ENCODE measurements at places on chromosomes 7 and 10.
A peak's percentile ranks its signal among the peaks of the same experiment; 100 is the strongest.

DNA sequence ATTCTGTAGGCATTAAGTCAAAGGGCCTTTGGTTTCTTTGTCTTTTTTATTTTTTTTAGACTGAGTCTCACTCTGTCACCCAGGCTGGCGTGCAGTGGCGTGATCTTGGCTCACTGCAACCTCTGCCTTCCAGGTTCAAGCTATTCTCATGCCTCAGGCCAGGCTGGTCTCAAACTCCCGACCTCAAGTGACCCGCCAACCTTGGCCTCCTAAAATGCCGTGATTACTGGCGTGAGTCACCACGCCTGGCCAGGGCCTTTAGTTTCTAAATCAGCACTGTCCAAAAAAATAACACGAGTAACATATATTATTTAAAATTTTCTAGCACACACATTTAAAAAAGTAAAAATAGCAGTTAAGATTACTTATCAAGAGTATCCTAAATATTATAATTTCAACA is 11.1 kb upstream of the ACSL5 start:
- DNase-seq = no peak

DNA sequence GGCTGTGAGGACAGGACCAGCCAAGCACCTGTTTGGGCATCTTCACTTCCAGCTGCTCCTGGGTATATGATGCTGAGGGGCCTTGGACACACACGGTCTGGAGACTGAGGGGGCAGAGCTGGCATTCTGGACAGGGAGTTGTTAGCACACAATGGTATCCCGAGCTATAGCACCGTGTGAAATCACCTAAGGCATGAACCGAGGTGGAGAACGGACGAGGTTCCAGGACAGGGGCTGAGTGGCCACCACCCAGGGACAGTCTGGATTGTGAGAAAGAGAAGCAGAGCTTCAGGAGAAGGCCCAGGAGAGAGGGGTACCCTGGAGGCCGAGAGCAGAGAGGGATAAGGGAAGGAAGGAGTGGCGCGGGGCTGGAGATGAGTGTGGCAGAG is 571.8 kb downstream of the TCERG1L start:
- DNase-seq = no peak

DNA sequence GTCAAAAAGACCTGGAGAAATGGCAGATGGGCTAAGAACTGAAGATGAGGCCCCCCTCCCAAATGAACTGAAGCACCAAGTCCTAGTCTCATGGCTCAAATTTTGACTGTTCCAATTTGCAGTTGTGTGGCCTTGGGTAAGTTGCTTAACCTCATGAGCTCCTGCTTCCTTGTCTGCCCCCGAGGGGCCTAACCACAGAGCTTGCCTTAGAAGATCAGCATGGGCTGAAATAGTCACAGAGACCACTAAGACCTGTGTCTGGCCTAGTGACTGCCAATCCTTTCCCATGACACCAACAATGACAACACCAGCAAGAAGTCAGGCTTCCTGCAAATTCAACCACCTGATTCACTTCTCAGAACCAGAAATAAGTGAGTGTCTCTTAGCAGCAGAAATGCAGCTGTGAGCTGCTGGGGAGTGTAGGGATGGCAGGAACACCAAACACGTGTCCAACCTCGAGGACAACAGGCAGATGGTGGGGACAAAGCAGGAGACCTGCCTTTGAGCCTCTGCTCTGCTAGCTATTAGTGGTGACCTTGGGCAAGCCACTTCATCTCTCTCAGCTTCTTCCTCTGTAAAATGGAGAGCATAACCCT is 23.7 kb downstream of the CRHR2 start:
- DNase-seq = no peak

GRCh38 chr10:132421847-132422751 is 25.1 kb downstream of the PWWP2B start:
- no peak for DNase-seq

- DNase-seq = no peak
These were observed 555.4 kb downstream of the SH2D4B start for GRCh38 chr10:81093056-81093455.

DNA sequence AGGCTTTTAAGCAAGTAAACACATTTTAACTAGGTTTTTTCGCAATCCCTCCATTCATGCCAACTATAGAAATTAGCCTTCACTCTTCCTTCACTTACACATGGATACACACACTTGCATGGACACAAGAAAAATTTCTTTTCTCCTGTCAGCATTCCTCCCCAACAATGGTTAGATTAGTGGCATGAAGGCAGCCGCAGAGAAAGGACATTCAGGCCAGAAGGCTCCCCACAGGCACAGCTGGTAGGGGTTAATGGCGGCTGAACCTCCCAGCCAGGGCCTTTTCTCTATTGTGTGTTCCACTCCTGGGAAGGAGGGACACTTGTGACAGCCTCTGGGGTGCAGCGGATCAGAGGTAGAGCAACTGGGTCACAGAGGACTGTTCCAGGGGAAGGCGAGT is 255.0 kb upstream of the SP8 start:
- no peak for DNase-seq

- DNase-seq = peak; percentile 50
These were observed at the start of gene CH25H for GRCh38 chr10:89207181-89207800. Gene CH25H, minus strand, starts transcription at chr10:89207317. Its CDS starts 25 bp downstream, at chr10:89207292.

GRCh38 chr7:98531717-98532116 is 85.4 kb upstream of the NPTX2 start:
- DNase-seq = no peak
